Thoracic aorta endothelial cell (primary cell): ENCODE measurements at places on chromosomes 1 and 21. TPM values are rescaled to one million over a fixed set of nuclear protein-coding genes. Genes with fewer than 3 reads are reported as not detected.

NEXN gene
- total RNA-seq: 3.8 and 6.1 TPM in 2 replicates

MROH9 gene
- not detected in 2 replicates for total RNA-seq

XCL1 gene
- not detected in 2 replicates for total RNA-seq

DIO1 gene
- not detected in 2 replicates for total RNA-seq

PUSL1 gene
- 21.0 and 22.9 TPM in 2 replicates for total RNA-seq

POGZ gene
- 44.9 and 51.7 TPM in 2 replicates for total RNA-seq

LSM10 gene
- 8.9 and 9.3 TPM in 2 replicates for total RNA-seq

IFI44 gene
- 16.3 and 22.7 TPM in 2 replicates for total RNA-seq

UTP11 gene
- 76.6 and 88.4 TPM in 2 replicates for total RNA-seq

ATP1A2 gene
- total RNA-seq: not detected in 2 replicates

NPL gene
- total RNA-seq: 1.3 and 1.7 TPM in 2 replicates
